ENCODE measurements at places on chromosomes 2 and 18. TPM values are rescaled to one million over a fixed set of nuclear protein-coding genes. Genes with fewer than 3 reads are reported as not detected.

Gene POTEJ
- not detected for total RNA-seq

Gene CD226
- under 0.01 TPM for total RNA-seq

Gene GAREM1
- total RNA-seq = 0.82 TPM

Gene SERPINB12
- not detected for total RNA-seq

Data from glomerular endothelial cell (primary cell).